HuH-7.5 (cell line): ENCODE measurements at places on chromosomes 5 and 9.

DNA sequence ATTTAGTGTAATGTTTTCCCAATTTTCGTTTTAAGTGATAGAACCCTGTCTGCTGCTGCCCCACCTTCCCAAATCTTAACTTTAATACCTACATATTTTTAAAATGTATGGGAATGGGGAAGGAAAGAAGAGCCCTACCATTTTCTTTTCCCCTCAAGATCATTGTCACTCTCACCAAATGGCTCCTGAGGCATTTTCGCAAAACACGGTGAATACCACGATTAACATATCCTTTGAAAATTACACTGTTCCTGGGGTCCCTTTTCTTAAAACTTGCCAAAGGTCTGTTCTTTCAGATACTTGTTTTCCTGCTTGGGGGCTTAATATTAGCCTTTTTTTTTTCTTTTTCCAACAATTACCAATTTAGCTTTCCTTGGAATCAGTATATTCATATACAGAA, 36.1 kb downstream of the CERT1 start:
- no peak for DNase-seq

GRCh38 chr5:145237843-145238242, 597.3 kb downstream of the PRELID2 start:
- peak; percentile 3 for DNase-seq

DNA sequence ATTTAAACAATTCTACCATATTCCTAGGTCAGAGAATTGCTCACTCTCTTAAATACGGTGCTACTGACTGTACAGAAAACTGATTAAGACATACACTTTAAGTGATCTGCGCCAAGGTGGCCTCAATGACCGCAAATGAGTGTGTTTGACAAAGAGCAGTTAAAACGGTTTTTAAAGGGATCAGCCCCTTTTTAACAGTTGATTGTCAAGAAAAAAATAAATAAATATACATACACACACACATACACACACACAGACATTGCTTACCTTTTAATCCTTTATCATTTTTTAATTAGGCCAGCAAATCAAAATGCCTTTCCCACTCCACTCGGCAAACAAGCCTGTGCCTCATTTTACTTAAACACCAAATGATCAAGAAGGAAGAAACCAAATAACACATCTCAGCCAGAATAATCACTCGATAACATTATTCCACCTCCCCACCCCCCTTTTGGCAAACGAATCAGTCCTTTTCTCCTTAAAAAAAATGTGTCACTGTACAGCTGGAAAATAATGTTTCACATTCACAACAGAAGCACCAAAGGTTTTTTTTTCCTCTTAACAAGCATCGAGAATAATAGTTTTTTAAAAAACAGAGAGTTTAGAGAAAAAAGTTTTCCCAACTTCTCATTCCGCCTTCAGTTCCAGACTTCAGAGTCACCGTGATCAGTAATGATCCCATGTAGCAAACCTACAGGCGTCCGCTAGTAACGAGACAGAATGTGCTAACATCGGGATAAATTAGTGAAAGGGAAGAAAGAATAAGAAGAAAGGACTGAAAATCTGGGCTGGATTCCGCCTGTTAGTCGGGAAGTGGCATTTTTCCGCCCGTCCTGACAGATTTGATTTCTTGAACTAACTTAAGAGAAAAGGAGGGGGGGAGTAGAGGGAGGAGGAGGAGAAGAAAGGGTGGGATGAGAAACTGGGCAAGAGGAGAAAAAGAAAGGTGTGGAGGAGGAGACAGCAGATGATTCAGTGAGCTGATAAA, at the start of gene ZNF608:
Gene ZNF608 (minus strand): TSS at position 712 of the 988 bp plus-strand sequence. CDS start 1,650 bp downstream, outside the sequence.
- DNase-seq, result no peak

- DNase-seq, result no peak
These were observed 44.1 kb upstream of the VDAC1 start for GRCh38 chr5:134048864-134049263.

GRCh38 chr9:91923145-91923544, 26.9 kb downstream of the ROR2 start:
- DNase-seq, result no peak

- peak; percentile 59 for DNase-seq
These were observed 824 bp downstream of the MXD3 start for GRCh38 chr5:177310757-177311391.

DNA sequence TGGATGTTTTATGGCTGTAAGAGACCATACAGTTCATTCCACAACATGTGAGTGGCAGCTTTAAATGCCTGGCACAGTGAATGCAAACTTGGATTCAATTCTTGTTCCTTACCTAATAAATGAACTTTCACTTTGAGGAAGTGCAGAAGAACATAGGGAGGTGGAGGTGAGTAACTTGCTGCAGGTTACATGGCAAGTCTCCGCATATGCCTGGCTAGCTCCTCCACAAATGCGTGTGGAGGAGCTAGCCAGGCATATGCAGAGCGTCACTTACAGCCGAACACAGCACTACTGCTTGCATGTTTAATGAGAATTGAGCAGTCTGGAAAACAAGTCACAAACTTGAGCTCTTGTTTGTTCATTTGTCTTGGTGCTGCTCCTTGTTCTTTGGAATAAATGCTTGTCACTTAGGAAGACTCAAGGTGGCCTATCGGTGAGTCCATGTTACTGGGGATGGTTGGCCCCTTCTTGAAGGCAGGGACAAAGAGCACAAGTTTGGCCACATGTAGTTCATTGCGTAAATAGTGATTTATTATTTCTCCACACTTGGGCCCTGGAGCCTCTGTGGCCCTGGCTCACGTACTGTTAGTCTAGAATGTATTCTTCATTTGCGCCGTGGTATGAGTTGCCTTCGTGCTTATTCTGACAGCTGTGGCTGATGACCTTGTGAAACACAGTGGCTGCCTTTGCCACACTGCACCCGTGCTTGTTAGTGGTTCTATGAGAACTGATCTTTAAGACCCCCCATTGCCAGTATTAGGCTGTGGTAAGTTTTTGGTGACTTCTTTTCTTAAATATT, 3.1 kb downstream of the ISOC1 start:
- DNase-seq, result no peak

GRCh38 chr9:93668261-93668871, 92.0 kb downstream of the PHF2 start:
- no peak for DNase-seq

- no peak for DNase-seq
These were observed 6.9 kb upstream of the VAV2 start for GRCh38 chr9:133998915-133999595.

DNA sequence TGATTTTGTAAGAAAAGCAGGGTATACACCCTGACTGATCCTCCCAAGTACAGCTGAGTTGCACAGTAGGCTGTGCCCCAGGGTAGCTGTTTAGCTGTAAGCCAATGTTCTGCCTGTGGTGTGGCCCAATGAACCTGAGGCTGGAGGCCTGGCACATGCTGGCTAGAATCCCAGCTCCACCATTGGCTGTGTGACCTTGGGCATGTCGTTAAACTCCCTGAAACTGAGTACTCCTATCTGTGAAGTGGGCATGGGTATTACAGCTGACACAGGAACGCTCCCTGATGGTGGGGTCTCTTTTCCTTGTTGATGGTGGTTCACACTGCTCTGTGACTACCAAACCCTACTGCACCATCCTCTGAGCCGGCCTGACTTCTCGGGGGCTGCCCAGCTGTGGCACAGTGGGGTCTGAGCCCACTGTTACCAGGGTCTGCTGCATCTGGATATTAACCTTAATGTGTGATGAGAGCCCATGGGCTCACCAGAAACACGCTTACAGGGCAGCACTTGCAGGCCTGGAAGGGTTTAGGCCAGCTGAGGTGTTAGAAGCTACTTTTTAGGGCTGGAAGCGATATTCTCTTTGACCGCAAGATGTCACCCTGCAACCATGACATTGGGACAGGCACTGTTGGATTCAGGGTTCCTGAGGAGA, 7.0 kb upstream of the GADD45G start:
- no peak for DNase-seq

- DNase-seq, result no peak
These were observed 53.4 kb downstream of the INIP start for GRCh38 chr9:112664531-112664930.

GRCh38 chr5:160171666-160172065, 52.4 kb upstream of the PWWP2A start:
- no peak for DNase-seq

DNA sequence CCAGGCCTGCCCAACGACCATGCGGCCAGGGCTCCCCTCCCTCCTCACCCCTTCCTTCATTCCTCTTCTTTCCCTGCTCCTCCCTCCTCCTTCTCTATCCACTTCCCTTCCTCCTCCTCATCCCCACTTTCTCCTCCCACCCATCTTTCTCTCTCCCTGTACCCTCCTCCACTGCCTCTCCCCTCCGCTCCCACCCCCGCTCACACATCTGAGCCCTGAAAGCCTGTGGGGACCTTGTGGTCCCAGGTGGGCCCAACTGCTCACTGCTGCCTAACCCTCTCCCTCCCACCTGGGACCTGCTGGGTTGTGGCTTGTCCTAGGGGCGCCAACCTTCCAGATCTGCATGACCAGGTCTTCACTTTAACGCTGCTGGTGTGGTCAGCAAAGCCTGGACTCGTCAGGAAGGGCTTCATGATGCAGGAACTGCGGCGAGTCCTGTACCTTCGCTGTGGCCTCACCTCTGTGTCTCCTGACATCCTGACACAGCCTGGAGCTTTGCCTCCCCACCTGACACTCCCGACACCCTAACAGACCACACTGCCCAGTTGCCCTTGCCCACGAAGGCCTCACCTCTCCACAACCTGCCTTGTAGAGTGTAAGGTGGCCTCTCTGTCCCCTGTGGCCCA, 34.6 kb downstream of the C5orf15 start:
- no peak for DNase-seq

DNA sequence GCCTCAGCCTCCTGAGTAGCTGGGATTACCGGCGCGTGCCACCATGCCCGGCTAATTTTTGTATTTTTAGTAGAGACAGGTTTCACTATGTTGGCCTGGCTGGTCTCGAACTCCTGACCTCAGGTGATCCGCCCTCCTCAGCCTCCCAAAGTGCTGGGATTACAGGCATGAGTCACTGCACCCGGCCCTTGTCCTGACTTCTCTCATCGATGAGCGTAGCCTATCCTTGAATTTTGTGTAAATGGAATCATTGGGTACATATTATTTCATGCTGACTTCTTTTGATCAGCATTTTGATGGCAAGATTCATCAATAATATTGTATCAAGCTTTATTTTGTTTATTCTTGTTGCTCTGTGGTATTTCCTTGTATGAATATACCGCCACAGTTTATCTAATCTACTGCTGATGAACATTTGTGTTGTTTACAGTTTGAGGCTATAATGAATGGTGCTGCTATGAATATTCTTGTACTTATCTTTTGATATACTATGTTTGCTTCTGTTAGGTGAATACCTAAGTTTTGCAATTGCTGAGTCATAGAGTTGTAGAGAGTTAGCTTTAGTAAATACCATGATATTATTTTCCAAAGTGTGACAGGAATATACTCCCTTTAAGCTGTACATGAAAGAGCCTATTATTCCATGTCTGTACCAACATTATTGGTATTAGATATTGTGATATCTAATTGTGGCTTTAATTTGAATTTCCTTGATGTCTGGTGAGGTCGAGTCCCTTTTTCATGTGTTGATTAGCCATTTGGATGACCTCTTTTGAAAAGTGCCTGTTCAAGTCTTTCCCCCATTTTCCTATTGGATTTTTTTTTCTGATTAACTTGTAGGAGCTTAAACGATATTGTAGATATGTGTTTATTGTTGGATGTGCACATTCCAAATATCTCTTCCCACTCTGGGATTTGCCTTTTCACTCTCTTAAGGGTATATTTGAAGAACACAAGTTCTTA, 107.5 kb downstream of the RGS3 start:
- DNase-seq, result no peak

- no peak for DNase-seq
These were observed 15.1 kb upstream of the PRSS3 start for GRCh38 chr9:33780276-33780675.

GRCh38 chr9:99752417-99753109, 69.1 kb upstream of the NR4A3 start:
- DNase-seq, result no peak

- DNase-seq, result no peak
These were observed 459.3 kb upstream of the MEF2C start for GRCh38 chr5:89342106-89342876.

DNA sequence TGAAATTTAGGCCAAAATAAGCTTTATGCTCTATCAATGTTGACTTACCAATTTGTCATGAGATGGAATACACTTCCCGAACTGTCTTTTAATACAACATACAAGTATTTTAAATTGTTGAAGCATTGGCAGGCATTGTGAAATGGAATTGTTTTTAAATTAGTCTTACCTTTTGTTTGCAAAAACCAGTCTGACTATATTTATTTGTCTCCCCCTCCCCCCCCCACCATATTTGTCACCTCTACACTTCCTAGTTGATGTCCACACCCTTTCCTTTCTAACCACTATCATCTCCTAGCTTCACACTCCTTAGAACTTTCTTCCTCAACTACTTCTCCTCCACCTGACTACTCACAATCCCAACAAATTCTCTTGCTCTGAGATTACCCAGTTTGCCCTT, 40.9 kb downstream of the FAF2 start:
- DNase-seq, result no peak

DNA sequence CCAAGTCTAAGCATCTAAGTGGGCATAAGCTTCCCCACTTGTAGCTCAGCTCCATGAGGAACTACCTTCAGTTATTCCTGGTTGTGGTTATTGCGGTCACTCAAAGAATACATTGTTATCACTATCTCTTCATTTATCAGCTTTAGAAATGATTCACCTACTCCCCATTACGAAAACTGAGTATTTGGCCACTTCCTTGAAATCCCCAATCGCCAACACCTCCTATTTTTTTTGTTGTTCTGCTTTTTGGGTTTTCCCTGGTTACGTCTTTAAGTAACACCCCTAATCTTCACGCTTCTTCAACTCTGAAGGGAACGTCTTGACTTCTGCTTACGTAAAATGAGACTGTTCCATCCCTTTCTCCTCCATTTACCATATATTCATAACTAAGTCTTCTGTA, 20.7 kb downstream of the MAPK9 start:
- DNase-seq, result no peak

DNA sequence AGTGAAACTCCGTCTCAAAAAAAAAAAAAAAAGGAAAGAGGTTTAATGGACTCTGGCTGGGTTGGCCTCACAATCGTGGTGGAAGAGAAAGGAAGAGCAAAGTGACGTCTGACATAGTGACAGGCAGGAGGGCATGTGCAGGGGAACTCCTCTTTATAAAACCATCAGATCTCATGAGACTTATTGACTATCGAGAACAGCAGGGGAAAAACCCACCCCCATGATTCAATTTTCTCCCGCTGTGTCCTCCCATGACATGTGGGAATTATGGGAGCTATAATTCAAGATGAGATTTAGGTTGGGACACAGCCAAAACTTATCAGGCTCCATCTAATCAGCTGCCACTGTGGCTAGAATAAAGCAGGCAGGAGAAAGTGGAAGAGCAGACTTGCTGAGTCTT, 610.4 kb upstream of the NUDT12 start:
- DNase-seq, result no peak

- DNase-seq, result no peak
These were observed 201.8 kb downstream of the GLIS3 start for GRCh38 chr9:4098031-4098430.

DNA sequence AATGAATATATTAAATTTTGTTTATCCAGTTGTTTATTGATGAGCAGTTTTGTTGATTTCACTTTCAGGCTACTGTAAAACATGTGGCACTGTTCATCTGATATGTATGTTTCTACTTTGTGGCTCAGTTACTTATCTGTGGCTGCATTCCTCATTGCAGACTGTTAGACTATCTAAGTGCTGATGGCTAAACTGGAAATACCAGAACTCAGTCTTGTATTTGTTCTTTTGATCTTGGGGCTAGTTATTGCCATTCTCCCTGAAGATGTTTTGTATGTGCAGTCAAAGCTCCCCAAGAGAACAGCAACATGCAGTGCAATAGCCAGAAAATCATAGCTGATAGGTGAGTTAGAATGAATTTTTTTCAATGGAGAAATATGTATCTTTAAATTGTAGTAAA, 162.2 kb downstream of the GADD45G start:
- no peak for DNase-seq
